ENCODE measurements at places on chromosomes 3 and 15.

- DNase-seq: no peak
Observed at GRCh38 chr3:196051282-196052076, 30.4 kb downstream of the TFRC start.

DNA sequence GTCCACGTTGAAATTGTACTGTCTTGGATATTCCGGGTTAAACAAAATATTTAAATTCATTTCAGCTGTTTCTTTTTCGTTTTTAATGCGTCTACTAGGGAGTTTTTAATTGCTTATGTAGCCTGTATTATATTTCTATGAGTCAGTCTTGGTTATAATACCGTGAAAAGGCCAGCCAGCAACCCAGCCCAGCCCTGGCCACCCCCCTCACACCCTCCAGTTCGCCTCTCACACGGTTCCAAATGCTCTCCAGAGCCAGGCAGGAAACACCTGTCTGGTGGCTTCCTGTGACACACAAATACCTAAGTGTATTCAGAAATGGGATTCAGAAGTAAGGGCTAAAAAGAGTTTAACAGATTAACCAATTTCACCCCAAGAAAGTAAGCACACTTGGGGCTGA is 4.4 kb downstream of the SH3BP5 start:
- no peak for DNase-seq

DNA sequence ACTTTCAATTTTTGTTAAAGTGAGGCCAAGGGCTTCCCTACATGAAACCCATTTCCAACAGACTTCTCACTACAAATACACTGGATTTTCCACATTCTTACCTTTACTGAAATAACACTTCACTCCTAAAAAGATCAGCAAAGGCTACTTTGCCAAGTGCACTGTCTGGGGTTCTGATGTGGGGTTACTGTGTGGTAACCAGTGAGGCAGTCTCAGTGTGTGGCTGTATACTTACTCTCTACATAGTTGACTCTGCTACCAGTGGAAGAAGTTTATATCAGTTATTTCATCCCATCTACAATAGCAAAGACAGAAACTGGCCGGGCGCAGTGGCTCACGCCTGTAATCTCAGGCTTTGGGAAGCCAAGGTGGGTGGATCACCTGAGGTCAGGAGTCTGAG is 5.6 kb downstream of the WDR82 start:
- no peak for DNase-seq

DNA sequence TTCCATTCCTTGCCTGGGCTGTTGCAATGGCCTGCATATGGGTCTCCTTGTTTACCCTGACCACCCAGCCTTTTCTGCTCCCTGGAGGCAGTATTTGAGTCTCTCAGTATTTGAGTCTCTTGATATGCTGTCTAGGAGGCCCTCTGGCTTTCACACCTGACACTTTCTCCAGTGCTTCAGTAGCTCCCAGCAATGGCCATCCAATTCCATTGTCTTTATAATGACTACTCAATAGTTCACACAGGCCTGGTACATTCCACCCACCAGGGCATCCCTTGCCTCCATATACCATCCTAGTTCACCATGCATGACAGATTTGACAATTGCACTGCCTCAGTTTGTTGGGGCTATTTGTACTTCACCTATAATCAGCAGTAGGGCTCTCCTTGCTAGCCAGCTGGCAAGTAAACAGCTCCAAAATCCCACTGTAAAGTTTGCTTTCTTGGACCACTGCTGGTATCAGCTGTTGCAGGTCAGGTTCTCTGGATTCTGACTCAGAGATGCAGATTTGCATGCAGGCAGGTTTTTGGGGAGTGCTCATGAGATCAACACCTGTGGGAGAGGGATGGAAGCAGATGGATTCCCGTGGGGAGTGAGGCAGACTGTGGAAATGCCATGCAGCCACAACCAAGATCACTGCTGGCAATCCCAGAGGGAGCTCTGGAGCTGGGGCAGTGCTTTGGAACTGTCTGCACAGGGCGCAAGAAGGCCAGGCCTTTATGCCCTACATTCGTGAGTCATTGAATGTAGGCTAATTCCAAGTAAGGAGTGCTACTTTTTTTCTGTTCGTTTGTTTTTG is 19.1 kb upstream of the XIRP1 start:
- no peak for DNase-seq

DNA sequence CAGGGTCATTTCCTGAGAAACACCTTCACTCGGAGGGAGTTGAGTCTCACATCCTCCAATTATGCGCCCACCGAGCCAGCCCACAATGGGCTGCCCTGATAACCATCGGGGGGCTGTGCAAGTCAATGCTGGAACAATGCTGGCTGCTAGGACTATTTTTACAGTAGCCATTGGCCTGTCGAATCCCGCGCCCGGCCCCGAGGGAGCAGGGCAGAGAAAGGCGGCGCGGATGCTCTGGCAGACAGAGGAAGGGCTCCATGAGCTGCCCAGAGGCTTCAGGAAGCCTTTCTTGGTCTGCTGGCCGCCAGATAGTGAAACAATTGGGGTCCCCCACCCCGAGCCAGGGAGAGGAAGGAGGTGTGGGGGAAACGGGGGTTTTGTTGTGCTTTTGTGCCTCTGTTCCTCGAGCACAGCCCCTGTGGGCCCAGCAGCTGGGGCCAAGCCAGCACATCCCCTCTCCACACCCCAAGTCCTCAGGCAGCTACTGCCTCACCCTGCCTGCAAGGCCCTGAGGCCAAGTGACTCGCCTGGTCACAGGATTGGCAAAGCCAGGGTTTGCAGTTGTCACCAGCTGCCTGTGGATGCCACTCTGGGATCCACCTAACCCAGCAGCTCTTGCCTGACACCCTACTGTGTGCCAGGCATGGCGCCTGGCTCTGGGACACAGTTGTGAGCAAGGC is 39.0 kb downstream of the SLC6A6 start:
- no peak for DNase-seq

- DNase-seq: no peak
Observed at GRCh38 chr3:187266691-187267090, 24.8 kb downstream of the MASP1 start.

DNA sequence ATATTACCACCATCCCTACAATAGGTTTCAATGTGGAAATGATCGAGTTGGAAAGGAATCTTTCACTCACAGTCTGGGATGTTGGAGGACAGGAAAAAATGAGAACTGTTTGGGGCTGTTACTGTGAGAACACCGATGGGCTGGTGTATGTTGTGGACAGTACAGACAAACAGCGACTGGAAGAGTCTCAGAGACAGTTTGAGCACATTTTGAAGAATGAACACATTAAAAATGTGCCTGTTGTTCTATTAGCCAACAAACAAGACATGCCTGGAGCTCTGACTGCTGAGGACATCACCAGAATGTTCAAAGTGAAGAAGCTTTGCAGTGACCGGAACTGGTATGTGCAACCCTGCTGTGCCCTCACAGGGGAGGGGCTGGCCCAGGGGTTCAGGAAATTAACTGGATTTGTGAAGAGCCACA is 510 bp downstream of the ARL14 start:
- DNase-seq: no peak

- DNase-seq: peak; percentile 26
Observed at GRCh38 chr3:179558742-179559364, 3.9 kb upstream of the ACTL6A start.

GRCh38 chr3:71356265-71356664 is 227.3 kb downstream of the FOXP1 start:
- no peak for DNase-seq

DNA sequence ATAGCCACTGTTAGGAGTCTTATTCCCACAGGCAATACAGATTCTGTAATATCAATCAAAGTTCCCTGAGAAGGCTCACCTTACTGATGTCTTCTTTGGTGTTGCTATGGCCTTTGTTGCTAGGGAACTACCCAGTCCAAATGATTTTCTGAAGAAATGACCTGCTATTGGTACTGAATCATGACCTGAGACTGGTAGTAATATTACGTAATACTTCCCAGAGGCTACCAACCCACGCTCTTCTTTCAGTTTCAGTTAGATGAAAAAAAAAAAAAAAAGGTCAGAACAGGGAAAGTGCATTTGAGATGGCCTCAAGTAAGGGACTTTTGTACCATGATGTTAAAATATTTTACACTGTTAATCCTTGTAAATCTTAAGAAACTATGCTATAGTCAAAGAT is 1092.5 kb upstream of the EPHA6 start:
- DNase-seq: no peak

GRCh38 chr15:99719096-99719541 is 14.1 kb downstream of the LYSMD4 start:
- no peak for DNase-seq

GRCh38 chr3:129327510-129327909 is 48.8 kb downstream of the HMCES start:
- no peak for DNase-seq

- DNase-seq: no peak
Observed at GRCh38 chr3:147614210-147614609, 205.0 kb downstream of the ZIC1 start.

DNA sequence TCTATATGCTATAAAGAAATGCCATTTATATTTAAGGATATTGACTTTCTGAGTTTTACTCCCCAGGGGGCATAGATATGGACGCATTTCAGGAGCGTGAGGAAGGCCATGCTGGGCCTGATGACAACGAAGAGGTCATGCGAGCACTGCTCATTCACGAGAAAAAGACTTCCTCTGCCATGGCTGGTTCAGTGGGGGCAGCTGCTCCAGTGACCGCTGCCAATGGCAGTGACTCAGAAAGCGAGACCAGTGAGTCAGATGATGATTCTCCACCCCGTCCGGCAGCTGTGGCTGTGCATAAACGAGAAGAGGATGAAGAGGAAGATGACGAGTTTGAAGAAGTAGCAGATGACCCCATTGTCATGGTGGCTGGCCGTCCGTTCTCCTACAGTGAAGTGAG is 38.4 kb downstream of the GTF2E1 start:
- no peak for DNase-seq

DNA sequence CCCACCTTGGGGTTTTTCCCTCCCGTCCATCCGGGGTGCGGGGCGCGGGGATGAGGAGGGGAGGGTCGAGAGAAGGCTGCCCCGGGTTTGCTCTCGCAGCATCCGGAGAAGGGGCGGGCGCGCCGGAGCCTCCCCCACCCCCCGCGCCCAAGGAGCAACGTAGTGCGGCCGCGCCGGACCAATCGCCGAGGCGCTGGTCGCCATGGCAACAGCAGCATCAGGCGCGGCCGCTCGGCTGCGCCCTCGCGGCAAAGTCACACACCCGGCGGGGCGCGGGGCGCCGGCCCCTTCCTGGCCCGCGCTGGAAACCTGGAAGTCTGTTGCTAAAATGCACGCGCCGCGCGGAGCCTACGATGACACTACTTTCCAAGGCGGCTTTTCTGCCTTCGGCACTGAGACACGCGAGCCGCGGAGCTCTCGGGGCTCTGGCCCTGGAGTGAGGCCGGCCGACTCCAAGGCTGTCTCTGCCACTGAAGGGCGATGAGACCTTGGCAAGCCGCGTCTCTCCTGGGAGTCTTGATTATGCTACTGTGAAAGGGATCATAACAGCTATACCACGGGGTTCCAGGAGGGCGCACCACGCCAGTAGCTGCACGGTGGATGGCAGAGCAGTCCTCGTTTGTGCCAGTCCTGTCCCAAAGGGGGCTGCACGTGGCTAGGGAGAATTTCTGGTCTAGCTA is at the start of gene IQSEC1:
IQSEC1 (minus strand) TSS at position 104 of the 680 bp plus-strand sequence. CDS start 415 bp downstream, outside the sequence.
- DNase-seq: peak; percentile 52

- no peak for DNase-seq
Observed at GRCh38 chr15:64205202-64205601, 42.4 kb upstream of the PPIB start.

DNA sequence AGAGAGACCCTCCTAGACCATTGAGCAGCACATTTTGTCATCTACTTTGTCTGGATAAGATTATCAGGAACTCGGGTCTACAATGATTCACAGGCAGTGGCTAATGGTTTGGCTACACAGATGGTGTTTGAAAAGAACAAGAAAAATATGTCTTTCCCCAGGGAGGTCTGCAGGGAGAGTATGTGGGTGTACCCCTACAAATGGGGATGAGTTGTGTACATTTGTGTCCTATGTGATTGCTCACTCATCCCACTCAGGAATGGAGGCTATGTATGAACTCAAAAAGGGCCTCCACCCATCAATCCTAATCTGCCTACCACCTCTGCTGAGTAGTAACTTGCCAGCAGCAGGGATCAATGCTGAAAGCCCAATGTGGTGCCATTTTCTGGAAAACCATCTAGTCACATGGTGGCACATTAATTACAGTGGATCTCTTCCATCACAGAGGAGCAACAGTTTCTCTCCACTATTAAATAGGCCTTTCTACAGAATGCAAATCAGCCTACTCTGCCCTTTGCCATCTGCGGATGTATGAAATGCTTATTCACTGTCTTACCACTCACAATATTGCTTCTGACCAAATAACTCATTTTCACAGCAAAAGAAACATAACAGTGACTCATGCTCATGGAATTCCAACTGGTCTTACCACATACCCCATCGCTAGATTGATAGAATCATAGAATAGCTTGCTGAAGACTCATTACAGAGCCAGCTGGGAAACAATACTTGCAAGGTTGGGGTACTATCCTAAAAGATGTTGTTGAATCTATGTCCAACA is 48.3 kb upstream of the TRIM42 start:
- DNase-seq: no peak

DNA sequence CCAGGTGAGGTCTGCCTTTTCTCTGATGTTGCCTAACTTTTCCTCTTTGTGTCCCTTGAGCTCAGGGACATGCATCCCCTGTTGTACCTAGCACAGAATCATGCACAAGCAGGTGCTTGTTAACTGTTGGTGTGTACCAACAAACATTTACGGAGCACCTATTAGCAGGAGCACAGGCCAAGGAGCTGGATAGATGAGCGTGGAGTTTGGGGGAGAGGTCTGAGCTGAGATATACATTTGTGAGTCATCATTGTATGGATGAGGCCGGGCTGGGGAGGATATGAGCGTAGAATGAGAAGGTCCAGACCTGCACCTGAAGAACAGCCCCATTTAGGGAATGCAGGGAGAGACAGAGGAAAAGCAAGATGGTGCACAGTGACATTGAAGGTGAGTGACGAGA is 53.4 kb downstream of the SMAD3 start:
- DNase-seq: no peak

DNA sequence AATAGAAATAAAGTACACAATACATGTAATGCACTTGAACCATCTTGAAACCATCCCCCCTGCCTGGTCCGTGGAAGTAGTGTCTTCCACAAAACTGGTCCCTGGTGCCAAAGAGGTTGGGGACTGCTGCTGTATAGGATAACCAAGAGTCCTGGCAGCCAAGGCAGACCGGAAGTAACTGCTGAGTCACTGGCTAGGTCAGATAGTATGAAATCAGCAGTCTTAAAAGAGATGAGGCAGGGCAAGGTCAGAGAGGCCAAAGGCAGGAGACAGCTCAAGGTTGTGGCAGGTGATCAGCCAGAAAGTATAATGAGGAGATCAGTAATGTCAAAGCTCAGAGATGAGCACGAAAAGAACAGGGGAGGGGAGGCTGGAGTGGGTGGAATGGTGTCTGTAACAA is 60.2 kb downstream of the MAP3K13 start:
- no peak for DNase-seq

- DNase-seq: no peak
Observed at GRCh38 chr3:126912491-126913195, 70.3 kb upstream of the PLXNA1 start.

DNA sequence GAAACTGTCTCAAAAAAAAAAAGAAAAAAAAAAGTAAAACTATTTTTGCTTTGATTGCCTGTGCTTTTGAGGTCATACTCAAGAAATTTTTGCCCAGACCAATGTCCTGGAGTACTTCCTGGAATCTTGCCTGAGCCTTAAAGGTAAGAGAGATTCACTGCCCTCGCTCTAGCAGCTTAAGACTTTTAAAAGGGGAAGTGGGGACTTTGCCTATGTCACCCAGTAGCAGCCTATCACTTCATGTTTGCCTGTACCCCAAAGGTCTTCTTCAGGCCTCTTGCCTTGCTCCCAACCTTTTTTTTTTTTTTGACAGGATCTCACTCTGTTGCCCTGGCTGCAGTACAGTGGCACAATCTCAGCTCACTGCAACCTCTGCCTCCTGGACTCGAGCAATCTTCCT is 18.9 kb upstream of the GOLGB1 start:
- DNase-seq: no peak
